RKO (cell line): ENCODE measurements at places on chromosomes 6 and 20.

DNA sequence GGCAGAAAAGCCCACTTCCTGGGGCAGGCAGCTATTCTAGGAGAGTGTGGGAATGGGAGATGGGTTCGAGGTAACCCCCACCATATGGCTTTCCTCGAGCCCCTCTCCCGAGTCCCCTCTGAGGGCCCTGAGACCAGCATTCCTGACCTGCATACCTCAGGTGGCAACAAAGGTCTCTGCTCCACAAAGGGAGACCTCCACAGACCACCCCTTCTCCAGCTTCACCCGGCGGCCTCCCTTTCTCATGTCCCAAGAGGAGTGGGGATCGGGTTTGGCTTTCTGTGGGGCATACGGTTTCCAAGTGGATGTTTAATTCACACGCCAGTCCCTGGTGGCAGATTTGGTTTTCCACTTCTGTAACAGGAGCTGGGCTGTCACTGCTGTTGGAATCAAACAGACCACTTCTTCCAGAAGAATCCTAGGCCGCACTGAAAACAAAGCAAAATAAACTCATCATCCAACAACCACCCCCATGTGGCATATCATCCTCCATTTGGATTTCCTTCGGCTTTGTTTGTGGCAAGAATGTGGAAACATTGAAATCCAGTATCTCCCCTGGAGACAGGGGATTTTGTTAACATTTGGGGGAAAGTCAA lies 83.2 kb downstream of the DLL1 start:
- no peak for DNase-seq

DNA sequence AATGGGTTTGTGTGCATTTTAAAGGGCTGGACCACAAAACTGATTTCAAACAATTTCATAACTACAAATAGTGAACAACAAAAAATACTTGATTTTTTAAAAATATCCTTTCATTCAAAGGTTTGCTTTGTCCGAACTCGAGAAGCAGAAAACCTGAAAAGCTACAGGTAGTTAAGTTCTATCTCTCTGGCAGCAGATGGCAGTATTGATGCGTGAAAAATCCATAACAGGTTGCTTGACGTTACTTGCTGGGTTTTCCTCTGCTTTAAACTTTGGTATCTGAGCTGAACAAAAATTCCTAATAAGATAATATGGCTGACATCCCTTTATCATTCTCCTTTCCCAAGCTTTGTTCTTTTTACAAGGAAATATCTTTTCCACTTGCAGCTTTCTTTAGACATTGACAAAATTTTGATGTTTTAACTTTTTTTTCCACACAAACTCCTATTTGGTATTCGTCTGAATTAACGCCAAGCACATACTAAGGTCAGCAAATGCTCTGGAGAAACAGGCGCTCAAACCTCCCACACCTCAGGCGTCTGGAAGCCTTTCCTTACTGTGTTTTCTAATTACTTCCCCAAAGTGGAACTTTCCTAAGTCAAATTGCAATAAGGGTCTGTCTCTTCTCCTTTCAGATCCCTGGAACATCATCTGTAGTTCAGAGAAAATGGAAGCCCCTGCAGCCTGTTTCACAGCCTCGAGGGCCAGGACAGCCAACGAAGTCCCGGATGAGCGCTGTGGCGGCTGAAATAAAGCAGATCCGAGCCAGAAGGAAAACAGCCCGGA lies 50.3 kb upstream of the GFRAL start:
- peak; percentile 71 for DNase-seq

GRCh38 chr6:100311707-100312251 lies 152.9 kb downstream of the SIM1 start:
- DNase-seq, result no peak

DNA sequence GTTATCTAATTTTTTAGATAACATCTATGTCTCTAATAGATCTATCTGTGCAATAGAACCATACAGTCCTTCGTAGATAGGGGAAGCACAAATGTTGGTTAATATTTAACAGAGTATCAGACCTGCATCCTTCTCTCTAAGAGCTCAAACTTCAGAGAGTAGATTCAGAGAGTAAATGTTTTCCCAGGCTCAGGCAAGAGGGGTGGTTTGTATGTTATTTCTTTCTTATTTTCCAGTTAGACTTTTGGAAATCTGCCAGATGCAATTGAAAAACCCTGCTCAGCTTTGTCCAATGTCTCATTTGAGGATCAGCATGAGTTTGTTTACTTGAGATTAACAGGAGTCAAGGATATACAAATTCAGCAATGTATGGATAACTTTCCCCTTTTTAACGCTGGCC lies 361.9 kb downstream of the BCKDHB start:
- DNase-seq, result no peak

DNA sequence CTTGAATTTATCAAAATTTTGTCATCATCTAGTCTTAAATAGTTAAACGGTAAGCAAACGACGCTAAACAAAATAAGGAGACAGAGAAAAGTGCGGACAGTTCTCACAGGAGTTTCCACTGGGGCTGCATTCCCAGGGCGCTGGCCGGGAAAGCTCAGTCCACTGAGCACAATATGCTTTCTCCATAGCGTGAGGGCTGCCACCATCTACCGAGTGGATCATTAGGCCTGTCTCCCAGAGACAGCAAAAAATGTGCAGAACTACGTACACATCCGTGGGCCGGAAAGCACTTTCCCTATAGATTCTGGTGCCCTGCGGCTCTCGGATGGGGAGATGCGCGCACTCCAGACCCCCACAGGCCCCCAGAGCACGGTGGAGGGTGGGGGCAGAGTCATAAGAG lies 84.9 kb downstream of the THBS2 start:
- DNase-seq, result no peak

DNA sequence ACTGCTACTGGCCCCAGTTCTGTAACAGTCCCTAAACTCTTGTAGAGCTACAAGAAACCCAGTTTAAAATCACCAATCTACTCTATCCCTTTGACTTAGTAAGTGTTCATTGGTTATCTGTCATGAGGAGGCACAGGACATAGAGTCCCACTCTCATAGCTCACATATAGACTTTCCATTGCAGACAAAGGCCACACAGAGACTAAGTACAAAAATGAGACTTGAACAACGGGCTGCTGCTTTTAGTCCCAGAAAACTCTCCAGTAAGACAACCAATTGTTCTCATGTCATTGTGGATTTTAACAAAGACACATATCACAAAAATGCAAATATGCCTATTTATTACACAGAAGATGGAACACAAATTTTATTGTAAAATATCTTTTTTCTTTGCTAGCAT lies 197.4 kb downstream of the PTPRK start:
- no peak for DNase-seq

GRCh38 chr6:15108383-15108715 lies 137.5 kb upstream of the JARID2 start:
- DNase-seq, result no peak

DNA sequence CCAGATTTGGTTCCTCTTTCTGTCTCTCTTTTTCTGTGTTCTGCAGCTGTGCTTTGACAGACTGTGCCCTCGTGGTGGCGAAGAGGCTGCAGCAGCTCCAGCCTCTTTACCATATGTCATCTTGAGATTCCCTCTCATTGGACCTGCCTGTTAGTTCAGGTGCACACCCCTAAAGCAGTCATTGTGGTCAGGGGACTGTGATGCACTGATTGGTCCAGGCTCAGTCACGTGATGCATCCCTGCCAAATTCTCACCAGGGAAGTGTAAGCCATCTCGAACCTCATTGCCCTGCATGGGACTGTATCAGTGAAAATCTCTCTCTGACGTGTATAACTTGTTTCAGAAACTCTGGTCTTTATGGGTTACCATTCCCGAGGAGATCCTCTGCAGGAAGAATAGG lies 160.3 kb downstream of the EYA2 start:
- no peak for DNase-seq

- DNase-seq, result no peak
Measured at GRCh38 chr6:105560611-105561066, 157.8 kb upstream of the PREP start.

DNA sequence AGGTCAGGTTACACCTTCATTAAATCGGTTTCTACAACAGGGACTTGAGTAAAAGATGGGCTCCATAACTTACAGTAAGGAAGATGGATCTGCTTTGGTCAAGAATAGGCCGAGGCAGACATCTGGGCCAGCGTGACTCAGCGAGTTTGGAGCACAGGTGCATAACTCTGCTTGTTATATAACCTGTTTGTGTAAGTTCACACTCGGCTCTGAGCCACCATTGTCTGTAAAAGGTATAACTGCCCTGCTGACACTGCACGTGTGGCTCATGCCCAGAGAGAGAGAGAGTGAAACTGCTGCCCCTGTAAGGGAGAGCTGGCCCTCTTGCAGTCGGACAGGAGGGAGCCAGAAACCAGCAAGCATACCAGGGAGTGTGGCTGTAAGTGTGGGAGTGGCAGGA lies 737.9 kb upstream of the SLC35B3 start:
- DNase-seq, result no peak

DNA sequence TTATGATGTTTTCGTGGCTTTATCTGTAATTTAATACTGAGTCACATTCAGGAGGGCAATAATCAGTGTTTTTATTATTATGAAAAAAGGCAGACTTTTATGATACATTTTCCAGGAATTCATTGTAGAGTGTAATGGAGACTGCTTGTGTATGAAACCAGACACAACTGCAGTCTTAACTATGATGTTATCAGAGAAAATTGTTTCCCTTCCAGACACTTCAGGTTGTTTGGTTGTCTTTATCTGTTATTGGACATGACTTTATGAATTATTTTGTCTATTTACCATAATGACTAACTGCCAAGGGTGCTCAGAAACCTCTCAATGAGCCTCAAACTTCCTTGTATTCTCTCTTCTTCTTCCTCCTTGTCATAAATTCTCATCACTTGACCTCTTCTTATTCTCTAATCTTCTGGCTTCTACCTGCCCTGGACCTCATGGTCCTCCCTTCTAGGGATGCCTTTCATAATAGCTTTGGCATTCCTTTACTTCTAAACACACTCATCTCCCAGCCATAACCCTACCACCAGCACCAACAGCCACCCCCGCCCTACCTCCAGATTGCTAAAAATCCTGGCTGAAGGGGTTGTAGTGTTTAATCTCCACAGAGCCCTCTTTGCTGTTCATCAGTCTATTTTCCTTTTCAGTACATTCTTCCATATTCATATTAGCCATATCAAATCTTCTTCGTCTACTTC lies 492.5 kb downstream of the CDKAL1 start:
- DNase-seq, result no peak

- DNase-seq, result no peak
Measured at GRCh38 chr6:103335412-103335811, 1524.3 kb downstream of the HACE1 start.

GRCh38 chr6:77318256-77318655 lies 145.0 kb downstream of the HTR1B start:
- DNase-seq, result no peak

- no peak for DNase-seq
Measured at GRCh38 chr6:75876152-75876551, 127.1 kb downstream of the MYO6 start.

GRCh38 chr20:17904027-17904426 lies 64.6 kb downstream of the SNX5 start:
- no peak for DNase-seq

DNA sequence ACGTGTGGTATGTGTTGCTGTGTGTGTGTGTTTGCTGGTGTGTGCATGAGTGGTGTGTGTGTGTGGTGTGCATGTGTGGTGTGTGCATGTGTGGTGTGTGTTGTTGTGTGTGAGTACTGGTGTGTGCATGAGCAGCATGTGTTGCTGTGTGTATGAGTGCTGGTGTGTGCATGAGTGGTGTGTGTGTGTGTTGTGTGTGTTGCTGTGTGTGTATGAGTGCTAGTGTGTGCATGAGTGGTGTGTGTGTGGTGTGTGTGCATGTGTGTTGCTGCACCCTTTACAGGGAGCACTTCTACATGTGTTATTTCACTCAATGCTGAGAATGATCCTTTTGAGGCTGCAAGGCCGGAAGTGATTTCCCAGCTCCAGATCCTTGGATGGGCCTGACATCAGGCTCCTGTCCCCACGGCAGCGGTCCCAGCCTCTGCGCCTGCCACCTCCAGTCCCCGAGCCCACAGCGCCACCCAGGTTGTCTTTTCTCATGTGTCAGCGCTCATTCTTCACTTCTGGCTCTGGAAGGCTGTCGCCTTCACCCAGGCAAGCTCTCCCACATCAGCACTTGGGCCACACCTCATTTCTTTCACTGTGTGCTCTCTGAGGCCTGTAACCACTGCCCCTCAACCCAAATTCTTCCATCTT lies 2.6 kb downstream of the NPEPL1 start:
- no peak for DNase-seq

- peak; percentile 57 for DNase-seq
Measured at GRCh38 chr6:13355043-13355945, 27.0 kb upstream of the TBC1D7 start.

- no peak for DNase-seq
Measured at GRCh38 chr6:14804785-14805210, 441.1 kb upstream of the JARID2 start.

DNA sequence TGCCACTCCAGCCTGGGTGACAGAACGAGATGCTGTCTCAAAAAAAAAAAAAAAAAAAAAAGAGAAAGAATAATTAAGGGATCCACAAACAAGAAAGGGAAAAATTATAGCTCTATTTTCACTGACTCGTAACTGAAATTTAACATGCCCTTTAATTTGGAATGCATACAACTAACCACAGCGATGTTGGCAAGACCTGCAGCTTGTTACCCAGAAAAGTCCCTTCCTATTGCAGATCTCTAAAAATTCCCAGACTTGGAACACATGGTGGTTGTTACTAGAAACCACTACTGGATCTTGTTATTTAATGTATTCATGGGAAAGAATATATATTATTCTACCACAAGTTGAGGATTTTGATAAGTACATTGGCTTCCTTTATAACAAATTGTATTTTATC lies 27.8 kb upstream of the SMIM28 start:
- DNase-seq, result no peak

GRCh38 chr6:12114055-12114503 lies 102.0 kb downstream of the HIVEP1 start:
- no peak for DNase-seq

GRCh38 chr6:41976794-41977484 lies 35.3 kb upstream of the CCND3 start:
- DNase-seq, result peak; percentile 52

DNA sequence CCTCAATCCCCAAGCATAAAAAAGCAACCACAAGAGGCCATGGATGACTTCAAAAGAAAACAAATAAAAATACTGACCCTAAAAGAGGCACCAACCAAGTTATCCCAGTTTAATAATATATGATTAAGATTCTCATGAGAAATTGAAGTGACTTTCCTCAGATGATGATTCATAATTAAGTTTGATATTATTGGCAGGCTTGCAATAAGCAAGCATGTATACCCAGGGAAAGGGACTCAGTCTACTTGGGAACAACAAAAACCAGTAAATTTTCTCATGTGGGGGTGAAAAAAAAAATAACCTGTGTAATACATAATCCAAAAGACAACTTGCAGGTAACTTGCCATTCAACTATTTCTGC lies 19.6 kb downstream of the JAG1 start:
- no peak for DNase-seq

DNA sequence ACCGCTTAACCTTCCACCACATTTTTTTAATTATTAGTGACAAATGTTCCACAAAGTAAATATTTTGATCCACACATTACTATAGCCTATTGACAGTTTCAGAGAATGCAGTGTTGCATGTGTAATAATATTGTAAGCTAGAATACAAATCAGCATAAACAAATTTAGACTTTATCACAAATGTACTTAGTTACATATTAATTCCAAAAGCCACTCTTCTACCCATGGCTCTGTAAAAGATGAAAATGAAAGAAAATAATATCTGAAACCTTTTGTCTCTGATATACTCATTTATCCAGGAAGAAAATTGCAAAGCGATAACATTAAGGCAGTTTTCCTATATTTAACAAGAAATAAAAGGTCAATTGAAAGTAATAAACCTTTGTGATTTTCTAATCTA lies 954.0 kb upstream of the MAN1A1 start:
- DNase-seq, result no peak

GRCh38 chr6:149170564-149171452 lies 146.7 kb upstream of the TAB2 start:
- no peak for DNase-seq

- DNase-seq, result peak; percentile 40
Measured at GRCh38 chr6:158387036-158387435, 74.8 kb downstream of the TULP4 start.
